Motor neuron (in vitro differentiated cells): ENCODE measurements at places on chromosomes 7 and 10.
A peak's percentile ranks its signal among the peaks of the same experiment; 100 is the strongest.

DNA sequence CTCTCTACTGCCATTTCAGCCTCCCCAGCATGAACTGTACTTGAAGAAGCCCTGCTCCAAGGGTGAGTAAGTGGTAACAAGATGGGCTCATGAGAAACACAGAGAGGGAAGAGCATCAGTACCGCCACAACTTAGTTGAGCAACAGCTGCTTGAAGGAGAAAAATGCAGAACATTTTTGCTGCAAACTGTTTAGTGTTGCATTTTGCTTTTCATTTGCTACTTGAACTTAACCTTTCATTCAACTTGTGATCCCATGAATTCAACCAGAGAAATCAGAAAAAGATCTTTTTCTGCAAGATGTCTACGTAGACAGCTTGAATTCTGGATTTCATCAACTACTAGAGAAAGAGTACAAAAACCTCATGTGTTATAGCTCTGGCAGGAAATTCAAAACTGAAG is 40.7 kb downstream of the ANK3 start:
- no peak for ATAC-seq

DNA sequence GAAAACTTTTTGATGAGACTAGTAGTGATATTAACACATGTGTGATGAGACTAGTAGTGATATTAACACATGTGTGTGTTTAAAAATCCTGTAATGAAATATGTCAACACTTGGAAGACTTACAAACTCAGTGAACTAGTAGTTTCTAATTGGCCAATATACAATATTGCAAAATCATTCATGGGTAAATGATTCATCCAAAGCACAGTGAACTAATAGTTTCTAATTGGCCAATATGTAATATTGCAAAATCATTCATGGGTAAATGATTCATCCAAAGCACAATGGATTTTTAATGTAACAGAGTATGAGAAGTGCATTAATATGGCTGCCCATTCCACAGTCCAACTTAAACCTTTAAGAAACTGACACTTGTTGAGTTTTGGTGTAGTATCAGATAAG is 77.8 kb downstream of the ATAD1 start:
- no peak for ATAC-seq

GRCh38 chr10:111338035-111338434 is 261.2 kb downstream of the ADRA2A start:
- no peak for ATAC-seq

DNA sequence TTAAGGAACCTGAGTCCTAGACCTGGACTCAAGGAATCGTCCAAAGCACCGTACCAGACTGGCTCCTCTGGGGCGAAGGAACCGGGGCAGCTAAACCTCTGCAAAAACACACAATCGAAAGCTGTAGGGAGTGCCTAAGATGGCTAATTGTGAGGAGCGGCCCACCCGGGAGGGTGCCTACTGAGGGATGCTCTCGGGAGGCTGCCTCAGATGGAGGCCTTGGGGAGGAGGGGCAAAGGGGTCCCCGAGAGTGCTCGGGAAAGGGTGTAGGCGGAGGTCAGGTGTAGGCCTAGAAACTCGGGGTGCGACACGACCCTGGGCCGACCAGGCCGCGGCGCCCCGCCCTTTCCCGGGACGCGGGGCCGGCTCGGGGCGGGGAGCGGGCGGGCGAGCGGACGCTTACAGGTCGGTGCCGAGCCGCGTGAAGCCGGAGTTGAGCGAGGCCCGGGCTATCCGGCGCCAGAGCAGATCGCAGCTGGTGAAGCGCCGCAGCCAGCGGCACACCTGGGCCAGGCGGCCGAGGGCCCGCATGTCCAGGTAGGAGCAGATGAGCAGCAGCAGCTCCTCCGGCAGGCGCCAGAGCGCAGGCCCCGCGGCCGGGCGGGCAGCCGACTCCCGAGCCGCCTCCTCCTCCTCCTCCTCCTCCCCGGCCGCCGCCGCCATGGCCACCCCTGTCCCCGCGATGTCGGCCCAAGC is 844 bp downstream of the FBXW4 start:
- ATAC-seq, result peak; percentile 86

GRCh38 chr10:24882047-24882698 is 70.2 kb downstream of the PRTFDC1 start:
- peak; percentile 73 for ATAC-seq

- ATAC-seq, result no peak
Observed at GRCh38 chr7:64314566-64314965, 805 bp downstream of the ZNF736 start.

GRCh38 chr10:123970927-123971286 is 79.3 kb upstream of the CPXM2 start:
- ATAC-seq, result no peak

DNA sequence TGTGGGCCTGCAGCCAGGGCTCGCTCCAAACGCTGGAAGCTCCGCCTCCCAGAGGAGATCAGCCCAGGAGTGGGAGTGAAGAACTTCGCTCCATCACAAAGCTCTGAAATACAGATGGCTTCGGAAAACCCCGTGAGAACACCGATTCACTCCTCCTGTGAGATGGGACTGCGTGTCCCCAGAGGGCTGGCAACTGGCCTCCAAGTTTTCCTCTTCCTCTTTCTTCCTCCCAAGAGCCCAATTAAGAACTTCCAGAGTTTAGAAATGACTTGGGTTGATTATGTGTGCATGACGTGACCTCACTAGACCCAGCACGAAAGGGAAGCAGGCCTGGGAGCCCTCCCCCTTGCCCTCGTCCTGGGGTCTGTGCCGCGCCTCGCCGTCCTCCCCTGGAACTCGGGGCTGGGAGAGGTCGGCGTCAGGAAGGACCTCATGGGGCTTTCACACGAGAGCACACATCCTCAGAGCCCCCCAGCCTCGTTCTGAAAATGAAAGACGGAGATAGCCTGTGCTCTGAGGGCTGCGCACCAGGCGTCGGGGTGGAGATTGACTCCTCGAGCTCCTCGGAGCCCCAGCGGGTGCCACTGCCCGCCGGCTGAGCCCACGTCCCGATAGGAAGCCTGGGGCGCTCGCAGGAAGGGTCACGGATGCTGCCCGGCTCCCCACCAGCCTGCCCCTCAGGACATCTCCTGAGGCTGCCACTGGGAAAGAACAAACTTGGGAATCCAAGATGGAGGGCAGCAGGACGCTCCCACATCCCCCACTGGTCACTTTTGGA is 37.8 kb downstream of the PTPRN2 start:
- ATAC-seq, result no peak

- ATAC-seq, result no peak
Observed at GRCh38 chr10:77553966-77554365, 83.6 kb downstream of the KCNMA1 start.

DNA sequence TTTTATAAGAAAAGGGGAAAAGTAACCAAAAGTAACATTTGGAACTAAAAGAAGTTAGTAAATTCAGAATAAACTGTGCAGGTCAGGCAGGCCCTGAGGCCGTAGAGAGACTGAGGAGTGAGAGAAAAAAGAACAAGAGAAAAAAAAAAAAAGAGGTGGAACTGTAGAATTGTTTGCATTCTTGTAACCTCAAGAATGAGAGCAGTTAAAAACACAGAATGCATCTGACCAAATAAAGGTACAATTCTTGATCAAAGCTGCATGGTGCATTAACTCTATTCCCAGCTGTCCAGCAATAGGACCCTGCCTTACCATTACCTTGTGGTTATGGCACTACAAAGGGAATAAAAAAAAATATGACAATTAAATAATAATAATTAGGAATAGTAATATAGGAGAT is 170.1 kb upstream of the SEMA3A start:
- ATAC-seq, result no peak
